ENCODE measurements at places on chromosomes 2 and 18. TPM values are rescaled to one million over a fixed set of nuclear protein-coding genes. Genes with fewer than 3 reads are reported as not detected.

SEMA4C gene
- 25.5 TPM for total RNA-seq

ABCB11 gene
- total RNA-seq, result 7.9 TPM

DPP4 gene
- 86.7 TPM for total RNA-seq

MGAT4A gene
- 16.4 TPM for total RNA-seq

TUBA3E gene
- not detected for total RNA-seq

SLC4A5 gene
- 3.6 TPM for total RNA-seq

MAP3K2 gene
- 63.3 TPM for total RNA-seq

SIX2 gene
- total RNA-seq, result 0.48 TPM

CRYGB gene
- total RNA-seq, result not detected

SOX11 gene
- 10.1 TPM for total RNA-seq

LGALSL gene
- 14.9 TPM for total RNA-seq

MYCN gene
- 2.2 TPM for total RNA-seq

Measured in umbilical cord (tissue), 2 donors.